T-helper 2 cell (primary cell): ENCODE measurements at places on chromosomes 7 and 10.

GRCh38 chr10:96830511-96831199, 1.4 kb upstream of the LCOR start:
- DNase-seq = peak; percentile 86

DNA sequence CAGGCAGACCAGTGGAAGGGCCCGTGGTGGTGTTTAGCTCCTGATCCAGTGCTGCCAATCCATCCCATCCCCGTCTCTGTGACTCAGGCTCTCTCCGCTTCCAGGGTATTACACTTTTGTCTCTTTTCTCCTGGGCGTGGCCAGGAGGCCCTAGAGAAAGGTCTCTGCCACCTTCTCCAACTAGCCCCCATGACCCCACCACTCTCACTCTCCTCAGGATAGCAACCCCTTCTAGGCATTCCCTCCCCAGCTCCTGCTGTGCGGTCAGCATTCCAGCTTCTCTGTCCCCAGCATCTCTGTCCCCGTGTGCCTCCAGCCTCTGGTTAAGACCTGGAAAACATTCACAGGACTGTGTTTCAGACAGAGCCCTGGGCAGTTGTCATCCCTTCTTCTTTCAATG, 36.2 kb upstream of the R3HCC1L start:
- DNase-seq = no peak

DNA sequence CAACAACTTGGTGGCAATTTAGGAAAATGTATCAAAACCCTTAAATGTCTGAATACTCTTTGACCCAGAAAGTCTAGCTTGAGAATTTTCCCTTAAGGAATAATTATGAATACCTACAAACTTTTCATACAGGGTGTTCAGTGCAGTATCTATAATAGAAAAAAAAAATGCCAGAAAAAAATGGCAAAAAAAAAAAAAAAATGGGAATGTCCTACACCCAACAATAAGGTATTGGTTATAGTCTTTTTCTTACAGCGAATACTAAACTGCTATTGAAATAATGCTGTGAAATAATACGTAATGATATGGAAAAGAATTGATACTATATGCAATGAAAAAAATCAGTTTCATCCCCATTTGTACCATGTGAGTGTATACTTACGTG, 44.3 kb downstream of the ZNF800 start:
- DNase-seq = no peak

DNA sequence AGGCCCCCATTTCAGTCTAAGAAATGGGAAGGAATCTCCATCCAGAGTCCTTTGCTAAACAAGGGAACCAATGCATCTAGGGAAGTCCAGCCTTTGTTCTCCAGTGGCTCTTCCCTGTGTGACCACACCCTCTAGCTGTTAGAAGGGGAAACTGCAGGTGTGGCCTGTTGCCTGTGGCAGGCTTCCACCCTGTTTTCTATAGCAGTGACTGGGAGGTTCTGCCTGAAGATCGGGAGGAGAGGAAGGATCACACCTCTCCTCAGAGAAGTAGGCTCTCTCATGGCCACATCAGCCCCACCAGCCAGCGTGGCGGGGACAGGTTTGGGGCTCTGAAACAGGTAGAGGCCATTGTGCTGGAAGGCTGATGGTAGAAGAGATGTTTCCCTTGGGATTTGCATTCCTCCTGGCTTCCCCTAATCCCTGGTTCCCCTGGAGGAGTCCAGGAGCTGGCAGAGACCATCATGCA, 47.7 kb upstream of the TRIM8 start:
- DNase-seq = no peak

- DNase-seq = no peak
These were observed 5.9 kb upstream of the ITGA8 start for GRCh38 chr10:15725603-15726002.
